ENCODE measurements at places on chromosomes 3 and 15.

- no peak for DNase-seq
Observed at GRCh38 chr15:23734862-23735261, 47.8 kb upstream of the NDN start.

- DNase-seq = no peak
Observed at GRCh38 chr15:92971713-92972112, 71.6 kb downstream of the CHD2 start.

DNA sequence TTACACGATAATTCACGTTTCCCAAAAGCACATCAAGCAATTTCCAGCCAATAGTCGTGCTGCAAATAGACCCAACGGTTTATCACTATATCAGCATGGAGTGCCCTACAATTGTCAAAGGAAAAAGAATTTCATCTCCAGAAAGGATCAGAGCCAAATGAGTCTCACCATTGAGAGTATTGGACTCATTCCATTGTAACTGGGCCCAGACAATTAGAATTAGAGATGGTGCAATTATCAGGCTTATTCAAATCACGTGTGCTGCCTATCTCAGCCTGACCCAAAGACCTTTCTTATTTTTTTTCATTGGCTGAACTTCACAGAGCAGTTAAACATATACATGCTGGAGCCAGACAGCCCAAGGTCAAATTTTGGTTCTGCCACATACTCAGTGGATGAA is 87.0 kb upstream of the LRTM1 start:
- DNase-seq = no peak

DNA sequence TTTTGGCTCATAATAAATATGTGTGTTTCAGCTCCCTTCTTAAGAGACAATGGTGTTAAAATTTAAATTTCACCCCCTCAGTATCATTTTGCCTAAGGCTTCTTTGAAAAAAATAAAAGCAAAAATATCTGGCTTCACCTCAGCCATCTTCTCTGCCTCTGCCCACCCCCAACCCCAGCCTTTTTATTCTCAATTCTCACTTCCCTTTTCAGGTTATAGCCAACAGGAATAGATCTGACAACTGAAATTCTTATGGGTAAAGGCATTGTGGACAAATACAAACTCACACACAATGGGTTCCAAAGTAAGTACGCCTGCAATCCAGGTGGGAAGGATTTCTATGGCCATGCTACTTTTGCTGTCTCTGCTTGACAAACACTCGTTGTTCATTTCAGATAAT is 399.0 kb upstream of the ARRDC4 start:
- DNase-seq = no peak

GRCh38 chr15:89494941-89495637 is 1.3 kb downstream of the RHCG start:
- no peak for DNase-seq

GRCh38 chr3:46135475-46135874 is 72.6 kb downstream of the CCR1 start:
- DNase-seq = no peak

DNA sequence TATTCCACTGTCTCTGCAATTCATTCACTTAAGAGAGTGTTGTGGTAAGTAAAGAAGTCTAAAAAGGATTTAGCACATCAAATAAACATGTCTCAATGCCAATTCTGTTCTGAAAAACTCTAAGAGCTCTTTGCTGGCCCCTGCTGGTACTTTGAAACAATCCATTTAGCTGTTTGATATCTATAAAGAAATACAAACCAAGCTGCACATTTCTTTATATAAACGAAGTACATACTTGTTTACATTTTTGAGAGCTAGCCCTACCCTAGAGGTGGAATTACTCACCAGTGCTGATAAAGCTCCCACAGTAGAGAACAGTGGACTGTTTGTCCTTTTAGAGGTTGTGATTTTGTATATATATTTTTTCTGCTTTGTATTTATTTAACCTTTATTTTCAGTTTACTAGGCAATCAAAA is 75.5 kb downstream of the NEDD4 start:
- DNase-seq = peak; percentile 35

GRCh38 chr3:126678693-126679317 is 23.9 kb upstream of the TXNRD3 start:
- no peak for DNase-seq

GRCh38 chr3:32340039-32340438 is 51.6 kb upstream of the CMTM7 start:
- peak; percentile 66 for DNase-seq

DNA sequence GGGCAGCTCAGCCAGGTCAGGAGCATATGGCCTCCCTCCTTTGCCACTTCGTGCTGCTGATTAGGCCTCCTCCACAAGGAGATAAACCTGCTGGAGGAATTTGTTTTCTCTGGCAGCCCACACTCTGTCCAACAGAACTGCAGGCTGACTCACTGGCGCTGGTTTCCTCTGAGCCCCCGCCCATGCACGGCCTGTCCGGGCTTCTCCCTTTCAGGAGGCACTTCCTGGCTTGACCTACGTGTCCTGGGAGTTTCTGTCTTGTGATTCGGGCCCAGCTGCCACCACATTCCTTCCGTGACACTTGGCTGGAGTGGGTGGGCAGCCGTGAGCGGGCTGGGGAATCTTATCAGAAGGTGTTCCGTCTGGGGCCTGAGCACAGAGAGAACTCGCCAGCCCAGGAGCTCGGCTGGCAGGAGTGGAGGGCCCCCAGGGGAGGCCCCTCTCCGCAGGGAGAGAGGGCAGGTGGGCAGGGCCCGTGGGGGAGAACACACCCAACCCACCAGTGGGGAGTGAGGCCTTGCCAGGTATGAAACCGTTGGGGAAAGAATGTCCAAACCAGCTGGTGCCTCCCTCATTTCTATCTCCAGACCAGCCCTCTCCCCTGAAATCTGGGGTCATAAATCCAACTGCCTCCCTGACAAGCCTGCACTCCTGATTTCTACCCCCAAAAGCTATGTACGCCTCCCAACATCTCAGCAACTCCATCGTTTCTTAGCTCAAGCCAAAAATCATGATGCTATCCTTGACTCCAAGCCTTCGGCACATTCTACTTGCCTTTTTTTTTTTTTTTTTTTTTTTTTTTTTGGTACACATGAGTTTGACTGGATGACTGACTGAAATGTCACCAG is 110.6 kb upstream of the MEF2A start:
- DNase-seq = peak; percentile 90

GRCh38 chr15:94703596-94703995 is 472.2 kb downstream of the MCTP2 start:
- DNase-seq = no peak

GRCh38 chr3:108527109-108527508 is 16.7 kb upstream of the MYH15 start:
- DNase-seq = no peak

DNA sequence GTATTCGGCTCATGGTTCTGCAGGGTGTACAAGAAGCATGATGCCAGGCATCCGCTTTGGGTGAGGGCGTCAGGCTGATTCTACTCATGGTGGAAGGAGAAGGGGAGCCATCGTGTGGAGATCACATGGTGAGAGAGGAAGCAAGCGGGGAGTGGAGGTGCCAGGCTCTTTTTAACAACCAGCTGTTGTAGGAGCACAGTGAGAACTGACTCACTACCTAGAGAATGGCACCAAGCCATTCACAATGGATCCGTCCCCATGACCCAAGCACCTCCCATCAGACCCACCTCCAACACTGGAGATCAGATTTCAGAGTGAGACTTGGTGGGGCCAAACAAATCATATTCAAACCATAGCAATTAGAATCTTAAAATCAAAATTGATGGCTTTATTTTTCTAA is 259.8 kb upstream of the CTDSPL start:
- no peak for DNase-seq

GRCh38 chr15:67968564-67968963 is 85.6 kb upstream of the PIAS1 start:
- DNase-seq = no peak

DNA sequence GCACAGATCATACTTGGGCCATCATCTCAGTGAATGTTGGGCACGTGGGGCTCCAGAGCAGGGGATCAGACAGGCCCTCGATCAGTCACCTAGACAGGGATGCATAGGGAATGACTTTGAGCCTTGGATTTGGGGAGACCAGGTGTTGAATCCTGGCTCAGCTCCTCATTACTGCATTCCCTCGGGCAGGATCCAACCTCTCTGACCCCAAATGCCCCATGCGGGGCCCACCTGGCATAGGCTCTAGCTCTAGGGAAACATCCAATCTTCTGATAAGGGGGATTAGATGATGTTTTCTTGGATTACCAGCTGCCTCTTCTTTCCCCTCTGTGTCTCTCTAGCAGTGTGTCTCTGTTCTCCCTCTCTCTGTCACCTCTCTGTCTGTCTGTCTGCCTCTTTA is 22.7 kb downstream of the LOXL1 start:
- no peak for DNase-seq

- no peak for DNase-seq
Observed at GRCh38 chr3:87182023-87182422, 45.1 kb upstream of the CHMP2B start.

GRCh38 chr3:189300345-189300744 is 128.6 kb downstream of the TPRG1 start:
- DNase-seq = no peak

DNA sequence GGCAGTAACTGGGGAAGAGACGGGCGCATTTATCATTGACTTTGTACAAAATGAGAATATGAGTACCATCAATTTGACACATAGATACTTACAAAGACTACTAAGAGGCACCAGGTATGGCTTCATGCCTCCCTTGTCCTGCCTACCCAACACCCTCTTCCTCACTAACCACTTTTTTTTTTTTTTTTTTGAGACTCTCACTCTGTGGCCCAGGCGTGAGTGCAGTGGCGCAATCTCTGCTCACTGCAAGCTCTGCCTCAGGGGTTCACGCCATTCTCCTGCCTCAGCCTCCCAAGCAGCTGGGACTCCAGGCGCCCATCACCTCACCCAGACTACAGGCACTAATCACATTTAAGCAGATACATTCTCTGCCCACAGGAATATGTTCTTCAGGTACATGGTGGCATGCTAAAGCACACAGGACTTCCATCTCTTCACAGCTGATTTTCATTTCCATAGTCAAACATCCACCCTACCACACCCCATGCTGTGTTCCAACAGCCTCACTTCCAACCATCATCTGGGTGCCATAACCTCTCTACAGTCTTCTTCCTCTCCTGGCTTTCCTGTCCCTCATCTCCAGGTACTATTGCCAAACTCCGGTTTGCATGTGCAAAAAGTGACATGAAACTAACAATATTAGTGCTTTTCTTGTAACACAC is 41.7 kb downstream of the RAB27A start:
- DNase-seq = no peak

GRCh38 chr15:49471733-49472132 is 48.7 kb downstream of the FGF7 start:
- no peak for DNase-seq

DNA sequence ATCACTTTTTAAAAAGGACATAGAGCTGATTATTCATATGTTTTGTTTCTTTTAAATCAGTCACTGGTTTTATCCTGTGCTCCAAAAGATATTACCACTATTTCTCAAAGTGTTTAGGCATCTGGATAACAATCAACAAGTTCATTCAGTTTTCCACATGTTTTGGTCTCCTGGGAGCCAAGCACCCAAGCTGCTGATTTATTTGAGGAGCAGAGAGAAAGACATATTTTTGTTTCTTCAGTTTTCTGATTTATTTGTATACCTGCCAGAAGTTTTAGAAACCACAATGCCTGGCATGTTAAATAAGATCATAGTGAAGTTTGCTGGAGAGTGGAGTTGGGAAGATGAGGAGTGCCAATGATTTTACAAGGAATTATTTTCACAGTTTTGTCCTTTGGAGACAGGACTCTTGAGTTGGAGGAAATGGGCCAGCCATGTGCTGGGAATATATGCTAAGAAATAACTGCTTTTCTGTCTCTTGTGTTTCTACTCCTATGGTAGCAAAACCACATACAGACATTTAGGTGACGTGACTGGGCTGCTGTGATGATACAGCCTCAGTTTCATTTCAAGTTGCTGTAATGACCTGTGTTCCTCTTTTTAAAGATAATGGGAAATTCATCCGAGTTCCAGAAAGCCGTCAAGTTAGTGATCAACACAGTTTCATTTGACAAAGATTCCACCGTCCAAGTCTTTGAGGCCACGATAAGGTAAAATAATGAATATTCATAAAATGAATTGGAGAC is 11.7 kb downstream of the EDEM1 start:
- DNase-seq = no peak

DNA sequence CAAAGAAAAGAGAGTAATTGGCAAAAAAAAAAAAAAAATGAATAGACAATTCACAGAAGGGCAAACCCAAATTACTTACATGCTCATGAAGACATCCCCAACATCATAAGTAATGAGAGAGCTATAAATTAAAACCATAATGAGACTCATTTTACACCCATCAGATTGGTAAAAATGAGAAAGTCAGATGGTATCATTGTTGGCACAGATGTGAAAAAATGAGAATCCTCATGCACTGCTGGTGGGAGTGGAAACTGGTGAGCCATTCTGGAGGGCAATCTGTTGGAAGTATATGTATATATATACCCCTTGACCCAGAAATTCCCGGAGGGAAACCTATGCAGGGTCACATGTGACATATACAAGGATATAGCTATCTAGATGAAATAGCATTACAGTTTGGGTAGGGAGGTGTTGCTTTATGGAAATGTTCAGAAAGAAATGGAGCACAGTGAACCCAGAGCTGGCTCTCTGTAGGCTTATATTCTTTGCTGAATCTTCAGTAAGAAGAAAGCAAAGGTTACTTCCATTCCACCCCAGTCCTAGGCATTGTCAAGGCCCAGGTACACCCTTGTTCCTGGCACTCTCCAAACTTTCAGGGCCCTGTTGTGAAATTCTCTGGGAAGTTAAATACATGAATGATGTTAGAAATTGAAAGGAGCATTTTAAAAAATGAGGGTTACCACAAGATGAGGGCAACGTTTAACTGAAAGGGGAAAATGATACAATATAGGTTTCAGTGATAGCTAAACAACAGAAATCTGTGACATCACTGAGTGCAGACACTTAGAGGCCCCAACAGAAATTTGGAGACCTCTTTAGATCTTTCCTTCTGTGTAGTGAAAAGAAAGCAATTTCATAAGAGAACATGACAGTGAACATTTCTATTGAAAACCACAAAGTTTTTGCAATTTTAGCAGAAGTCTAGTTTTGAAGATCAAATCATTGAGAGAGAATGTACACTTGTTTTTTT is 132.7 kb upstream of the TPRG1 start:
- no peak for DNase-seq

GRCh38 chr15:27050163-27050562 is 79.2 kb downstream of the GABRG3 start:
- no peak for DNase-seq

DNA sequence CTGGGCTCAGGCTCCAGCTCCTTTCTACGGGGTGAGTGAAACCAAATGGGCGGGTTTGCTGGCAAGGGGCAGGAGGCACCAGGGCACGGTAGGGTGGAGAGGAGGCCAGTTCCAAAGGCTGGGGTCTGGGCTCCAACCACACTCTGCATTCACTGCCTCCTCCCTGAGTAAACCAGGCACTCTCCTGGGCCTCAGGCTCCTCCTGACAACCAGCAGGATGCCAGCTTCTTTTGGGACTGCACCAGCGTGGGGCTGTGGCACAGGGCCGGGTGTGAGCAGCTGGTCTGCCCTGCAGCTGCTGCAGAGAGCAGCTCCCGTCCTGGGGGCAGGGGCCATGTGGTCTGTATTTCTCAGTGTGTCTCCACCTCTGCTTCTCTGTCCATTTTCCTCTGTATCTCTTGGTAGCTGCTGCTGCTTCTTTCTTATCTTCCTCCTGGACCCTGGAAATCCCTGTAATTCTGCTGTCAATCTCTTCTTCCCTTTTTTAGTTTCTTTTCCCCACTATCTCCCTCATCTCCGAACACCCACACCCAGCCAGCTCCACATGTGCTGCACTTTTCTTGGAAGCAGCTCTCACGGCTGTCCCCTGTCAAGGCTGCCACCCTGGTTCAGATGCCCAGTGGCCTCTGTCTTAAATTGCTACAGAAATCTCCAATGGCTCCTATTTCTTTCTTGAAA is 54.9 kb upstream of the TBC1D21 start:
- no peak for DNase-seq

All from HTR-8/SVneo (cell line).